ENCODE measurements at places on chromosomes 4 and X.

- DNase-seq: no peak
Observed at GRCh38 chrX:1390621-1391369, 1.1 kb downstream of the SLC25A6 start.

DNA sequence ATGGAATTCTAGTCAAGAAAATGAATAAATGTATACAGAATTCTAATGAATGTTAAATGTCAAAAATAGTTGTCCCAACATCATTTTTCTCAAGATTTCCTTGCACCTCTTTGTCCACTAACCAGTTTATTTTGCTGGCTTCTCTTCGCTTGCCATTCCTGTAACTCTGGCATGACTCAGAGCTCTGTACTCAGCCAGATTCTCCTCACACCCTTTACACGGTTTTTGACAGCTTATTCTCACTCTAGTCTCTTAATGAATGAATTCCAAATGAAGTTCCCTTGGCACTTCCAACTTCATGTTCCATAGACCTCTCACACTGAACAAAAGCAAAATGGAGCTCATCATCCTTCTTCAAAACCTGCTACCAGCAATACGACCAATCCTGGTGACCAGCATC lies 419.3 kb upstream of the SLIT2 start:
- no peak for DNase-seq

DNA sequence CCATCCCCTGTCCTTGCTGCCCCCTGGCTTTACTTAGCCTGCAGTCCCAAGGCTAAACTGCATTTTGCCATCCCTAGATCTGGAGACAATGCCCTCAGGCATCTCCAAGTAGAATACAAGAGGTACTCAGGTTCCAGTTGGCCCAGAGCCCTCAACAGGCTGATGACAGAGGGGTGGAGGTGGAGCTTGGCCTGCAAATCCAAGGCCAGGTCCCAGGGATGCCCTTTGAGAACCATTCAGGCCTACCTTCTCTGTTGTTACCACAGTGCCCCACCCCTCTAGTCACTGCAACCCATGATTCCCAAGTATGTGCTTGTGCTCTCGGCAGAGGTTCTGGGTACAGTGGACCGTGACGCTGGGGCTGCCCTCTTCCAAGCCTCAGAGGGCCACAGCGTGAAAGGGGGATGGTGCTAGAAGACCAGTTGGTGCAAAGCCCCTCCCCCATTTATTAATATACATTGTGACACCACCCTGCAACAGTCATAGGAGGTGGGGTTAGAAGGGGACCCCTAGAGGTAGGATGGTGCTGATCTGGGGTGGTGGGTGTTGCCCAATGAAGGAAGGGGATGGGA lies 6.4 kb upstream of the UBA1 start:
- no peak for DNase-seq

GRCh38 chr4:10074767-10075105 lies 41.9 kb downstream of the WDR1 start:
- no peak for DNase-seq

- no peak for DNase-seq
Observed at GRCh38 chr4:84847978-84848377, 118.5 kb downstream of the WDFY3 start.

DNA sequence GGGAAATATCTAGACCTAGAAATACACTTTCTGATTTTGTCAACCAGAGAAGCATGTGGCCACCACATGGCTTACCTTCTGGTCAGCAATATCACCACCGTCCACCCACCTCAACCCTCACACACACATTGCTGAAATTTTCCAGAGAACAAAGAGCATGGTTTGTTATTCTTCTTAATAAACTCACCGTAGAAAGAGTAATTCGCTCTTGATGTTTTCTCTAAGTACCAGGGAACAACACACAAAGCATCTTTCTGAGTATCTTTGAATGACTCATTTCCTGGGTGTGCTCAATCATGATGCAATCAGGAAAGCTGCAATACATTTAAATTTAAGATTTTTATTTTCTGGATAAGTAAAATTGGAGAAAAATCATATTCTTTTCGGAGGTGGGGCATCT lies 24.7 kb upstream of the LRAT start:
- no peak for DNase-seq

- DNase-seq: no peak
Observed at GRCh38 chr4:2954358-2955185, 8.6 kb downstream of the NOP14 start.

DNA sequence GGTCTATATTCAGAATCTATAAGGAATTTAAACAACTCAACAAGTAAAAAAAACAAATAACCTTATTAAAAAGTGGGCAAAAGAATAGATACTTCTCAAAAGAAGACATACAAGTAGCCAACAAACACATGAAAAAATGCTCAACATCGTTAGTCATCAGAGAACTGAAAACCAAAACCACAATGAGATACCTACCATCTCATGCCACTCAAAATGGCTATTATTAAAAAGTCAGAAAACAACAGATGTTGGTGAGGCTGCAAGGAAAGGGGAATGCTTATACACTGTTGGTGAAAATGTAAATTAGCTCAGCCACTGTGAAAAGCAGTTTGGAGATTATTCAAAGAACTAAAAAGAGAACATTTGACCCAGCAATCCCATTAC lies 201.6 kb downstream of the QDPR start:
- no peak for DNase-seq

DNA sequence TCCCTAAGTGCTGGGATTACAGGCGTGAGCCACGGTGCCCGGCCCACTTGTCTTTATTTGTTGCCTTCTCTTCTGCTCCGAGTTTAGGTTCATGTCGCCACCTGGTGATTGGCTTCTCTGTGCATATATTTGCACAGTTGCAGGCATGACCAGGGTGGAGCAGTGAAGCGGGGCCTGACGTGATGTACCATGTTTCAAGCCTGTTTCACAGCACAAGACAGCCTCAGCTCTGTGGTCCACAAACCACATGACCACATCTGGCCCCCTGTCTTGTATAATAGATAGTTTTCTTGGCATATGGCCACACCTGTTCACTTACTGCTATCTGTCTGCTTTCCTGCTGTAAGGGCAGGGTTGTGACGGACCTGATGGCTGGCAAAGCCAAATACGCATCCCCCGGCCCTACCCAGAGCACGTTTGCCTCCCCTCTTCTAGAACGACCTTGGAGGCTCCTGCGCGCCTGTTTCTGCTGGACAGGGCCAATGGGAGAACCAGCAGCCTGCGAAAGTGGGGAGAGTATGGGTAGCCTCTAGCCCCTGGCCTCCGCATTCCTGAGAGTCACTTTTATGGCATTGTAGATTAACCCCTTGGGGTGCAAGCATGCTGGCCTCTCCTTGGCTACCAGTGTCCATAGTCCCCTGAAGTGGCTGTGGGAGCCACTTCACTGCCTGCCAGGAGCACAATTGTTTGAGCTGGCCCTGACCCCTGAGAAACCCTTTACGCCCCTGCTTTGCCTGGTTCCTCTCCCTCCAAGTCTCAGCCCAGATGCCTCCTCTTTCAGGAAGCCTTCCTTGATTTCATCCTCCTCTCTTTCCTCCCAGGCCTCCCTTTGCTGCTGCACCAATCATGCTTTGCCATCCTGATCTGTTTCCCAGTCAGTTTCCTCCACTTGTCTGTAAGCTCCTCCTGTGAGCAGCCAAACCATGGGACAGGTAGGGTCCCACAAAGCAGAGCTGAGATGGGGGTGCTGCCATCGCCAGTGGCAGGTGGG lies 6.0 kb upstream of the SH3TC1 start:
- DNase-seq: no peak

DNA sequence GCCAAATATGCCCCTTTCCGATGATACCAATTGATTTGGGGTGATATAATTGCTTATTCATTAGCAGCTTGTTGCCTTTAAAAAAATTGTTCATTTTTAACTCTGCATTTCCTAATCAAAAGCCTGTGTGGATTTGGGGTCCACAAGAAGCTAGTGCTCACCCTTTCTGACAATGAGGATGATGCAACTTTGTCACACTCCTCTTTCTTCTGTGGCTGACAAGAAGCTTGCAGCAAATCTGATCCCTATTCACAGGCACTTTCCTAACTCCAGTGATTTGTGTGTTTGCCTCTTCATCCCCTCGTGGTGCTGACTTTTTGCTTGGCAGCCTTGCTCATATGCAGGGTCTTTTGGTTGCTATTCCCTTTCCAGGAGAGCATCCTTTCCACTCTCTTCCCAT lies 182.7 kb upstream of the LDB2 start:
- DNase-seq: no peak

GRCh38 chrX:30635630-30636029 lies 17.6 kb upstream of the GK start:
- DNase-seq: no peak

- no peak for DNase-seq
Observed at GRCh38 chr4:105683038-105683437, 25.5 kb downstream of the INTS12 start.

GRCh38 chrX:2501559-2502102 lies 855 bp upstream of the DHRSX start:
- no peak for DNase-seq

- no peak for DNase-seq
Observed at GRCh38 chrX:134000260-134001245, 15.2 kb upstream of the GPC3 start.

DNA sequence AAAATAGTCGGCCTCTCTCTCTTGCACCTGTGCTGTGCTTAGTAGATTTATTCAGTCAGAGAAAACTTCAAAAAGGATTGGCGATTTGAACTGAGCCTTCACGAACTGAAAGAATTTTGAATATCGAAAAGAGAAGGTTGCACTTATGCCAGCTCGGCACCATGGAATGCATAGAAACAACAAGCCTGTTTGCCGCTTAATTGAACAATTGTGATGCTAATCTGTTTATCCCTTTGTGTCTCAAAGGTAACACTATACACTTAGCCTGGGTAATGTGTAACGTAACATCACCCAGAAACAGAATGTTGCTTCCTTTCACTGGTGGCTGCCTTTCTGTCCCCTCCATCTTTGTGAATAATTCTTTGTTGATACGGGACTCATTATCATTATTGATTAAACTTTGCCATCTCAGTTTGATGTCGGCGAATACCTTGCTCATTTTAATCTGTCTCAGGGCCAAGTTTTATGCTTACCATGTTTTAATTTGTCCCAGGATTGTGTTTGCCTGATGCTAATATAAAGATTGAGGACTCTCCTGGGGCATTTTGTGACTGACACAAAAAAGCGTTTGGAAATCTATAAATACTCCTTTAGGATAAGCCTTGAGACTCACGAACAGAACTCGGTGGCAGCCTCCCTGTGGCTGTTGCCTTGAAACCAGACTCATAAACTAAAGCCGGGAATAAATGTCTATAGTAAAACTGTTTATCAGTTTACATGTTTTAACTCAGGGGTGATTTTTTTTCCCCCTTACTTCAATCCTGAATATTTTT lies 400.5 kb downstream of the RAPGEF2 start:
- DNase-seq: no peak

- DNase-seq: no peak
Observed at GRCh38 chr4:81919223-81919622, 447.5 kb upstream of the RASGEF1B start.

- no peak for DNase-seq
Observed at GRCh38 chrX:135328421-135329005, 19.2 kb downstream of the ETDC start.

DNA sequence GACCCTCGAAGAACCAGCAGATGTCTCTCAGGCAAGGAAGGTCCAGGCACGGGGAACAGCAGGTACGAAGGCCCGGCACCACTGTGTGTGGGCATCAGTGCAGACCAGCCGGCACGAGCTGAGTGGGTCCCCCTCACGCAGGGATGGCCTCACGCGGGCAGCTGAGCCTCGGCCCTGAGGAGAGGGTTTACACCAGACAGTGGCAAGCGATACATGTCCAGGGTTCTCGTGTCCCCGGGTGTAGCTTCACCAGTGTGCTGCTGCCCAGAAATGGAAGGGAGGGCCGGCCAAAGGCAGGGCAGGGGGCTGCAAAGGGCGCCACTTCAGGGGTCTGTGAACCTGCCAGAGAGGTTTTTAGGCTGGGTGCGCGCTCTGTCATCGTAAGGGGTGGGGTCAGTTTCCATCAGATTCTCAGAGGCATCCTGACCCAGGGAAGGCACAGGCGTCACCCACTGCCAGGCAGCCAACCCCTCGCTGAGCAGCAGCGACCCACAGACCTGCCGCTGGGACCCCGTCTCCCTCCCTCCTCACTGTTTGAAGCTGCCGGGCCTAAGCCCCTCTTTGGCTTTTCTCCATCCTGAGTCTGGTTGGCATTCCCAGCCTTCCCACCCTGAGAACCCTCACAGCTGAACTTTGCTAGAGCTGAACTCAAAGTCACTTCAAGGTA lies 107.0 kb downstream of the CPZ start:
- DNase-seq: no peak

- DNase-seq: no peak
Observed at GRCh38 chr4:125991398-125991797, 676.6 kb downstream of the FAT4 start.

DNA sequence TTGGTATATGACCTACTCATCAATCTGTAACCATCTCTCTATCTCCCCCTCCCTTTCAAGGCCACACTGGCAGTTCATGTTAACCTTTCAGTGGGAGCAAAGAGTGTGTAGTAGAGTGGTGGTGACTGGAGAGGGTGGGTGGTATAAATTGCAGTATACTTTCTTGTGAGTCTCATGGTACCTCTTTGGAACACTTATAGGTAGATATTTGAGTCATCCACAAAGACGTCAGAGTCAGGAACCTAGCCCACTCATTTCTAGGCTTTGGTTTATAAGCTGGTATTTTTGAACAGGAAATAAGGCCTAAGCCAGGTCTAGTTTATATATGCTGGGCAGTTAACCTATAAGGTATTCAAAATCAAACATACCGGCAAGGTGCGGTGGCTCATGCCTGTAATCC lies 36.3 kb downstream of the RLIM start:
- no peak for DNase-seq

- no peak for DNase-seq
Observed at GRCh38 chr4:123785538-123785937, 388.9 kb downstream of the SPRY1 start.

- DNase-seq: no peak
Observed at GRCh38 chr4:126130215-126130614, 815.5 kb downstream of the FAT4 start.

- no peak for DNase-seq
Observed at GRCh38 chrX:104285201-104285600, 30.5 kb upstream of the ESX1 start.

DNA sequence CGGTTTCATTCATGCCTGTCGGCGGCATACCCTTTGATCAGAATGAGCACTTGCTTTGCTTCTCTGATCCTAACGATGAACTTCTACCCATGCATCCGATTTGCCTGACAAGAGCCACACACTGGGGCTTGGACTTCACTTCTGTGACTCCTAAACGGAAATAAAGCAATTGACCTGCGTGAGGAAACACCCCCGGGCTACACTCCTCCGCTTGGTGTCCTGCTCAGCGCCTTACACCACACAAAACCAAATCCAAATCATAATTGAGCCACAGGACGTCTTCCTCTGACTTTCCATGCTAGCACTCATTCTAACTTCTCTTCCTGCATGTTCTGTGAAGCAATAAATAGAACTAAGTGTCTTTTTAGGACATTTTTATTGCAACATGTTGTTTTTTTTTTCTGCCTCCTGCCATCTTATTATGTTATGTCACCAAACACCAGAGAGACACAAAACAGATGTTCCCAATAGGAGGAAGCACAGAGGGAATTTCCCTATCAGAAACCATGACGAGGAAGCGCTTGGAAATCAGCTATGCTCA lies 110.8 kb upstream of the FAM9B start:
- no peak for DNase-seq

GRCh38 chrX:148470324-148470723 lies 30.1 kb upstream of the AFF2 start:
- DNase-seq: no peak
